Nucleus accumbens (tissue), 56 donors: ENCODE measurements at places on chromosomes 2 and 18.

DNA sequence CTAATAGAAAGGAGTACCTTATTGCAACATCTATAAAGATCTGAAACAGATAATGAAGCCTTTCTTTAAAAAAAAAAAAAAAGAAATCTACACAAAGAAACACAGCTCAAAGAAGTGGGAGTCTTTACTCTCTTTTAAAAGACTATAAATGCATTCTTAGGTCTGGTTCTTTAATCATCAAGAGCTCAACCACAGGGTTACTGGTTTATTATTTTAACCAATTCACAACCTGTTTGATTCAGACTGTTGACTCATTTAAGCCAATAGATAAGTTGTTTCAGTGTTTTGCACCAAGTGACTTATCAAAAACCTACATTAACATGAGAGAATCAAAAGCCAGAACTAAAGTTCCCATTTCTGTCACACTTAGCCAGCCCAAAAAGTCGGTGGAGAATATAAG, 93.1 kb downstream of the TCF4 start:
- no peak for DNase-seq

GRCh38 chr2:49261781-49262180, 107.5 kb upstream of the FSHR start:
- no peak for DNase-seq

- DNase-seq, result no peak
Measured at GRCh38 chr18:34871435-34871834, 161.3 kb downstream of the DTNA start.

- no peak for DNase-seq
Measured at GRCh38 chr2:161307676-161308075, 549 bp upstream of the PSMD14 start.

DNA sequence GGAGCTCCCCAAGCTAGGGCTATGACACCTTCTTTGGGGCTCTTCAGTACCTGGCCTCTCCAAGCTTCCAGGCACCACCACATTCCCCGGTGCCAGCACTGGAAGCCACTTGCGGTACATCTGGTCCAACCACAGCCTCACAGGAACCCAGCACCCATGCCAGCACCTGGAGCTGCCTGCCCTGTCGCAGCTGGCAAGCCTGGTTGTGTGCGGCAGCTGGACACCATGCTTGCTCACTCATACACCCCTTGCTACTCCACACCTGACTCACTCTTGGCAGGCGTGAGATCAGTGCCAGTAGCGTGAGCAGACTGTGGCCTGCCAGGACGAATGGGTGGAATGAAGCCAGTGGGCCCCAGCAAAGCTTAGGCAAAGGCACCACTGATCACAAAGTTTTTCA, 34.0 kb downstream of the LRRTM4 start:
- DNase-seq, result no peak

GRCh38 chr2:39050109-39050508, 70.7 kb downstream of the SOS1 start:
- DNase-seq, result no peak

GRCh38 chr2:237016121-237016915, 69.4 kb upstream of the COPS8 start:
- DNase-seq, result no peak

GRCh38 chr18:41058351-41059125, 896.5 kb upstream of the PIK3C3 start:
- DNase-seq, result no peak
